Stimulated activated CD4-positive, alpha-beta T cell treated with anti-CD3 and anti-CD28 coated beads, Interleukin-15, amount 100 ng/mL, for 48 hours (primary cell): ENCODE measurements at places on chromosomes 12 and 14.

- DNase-seq, result no peak
These were observed 611.2 kb downstream of the RPS29 start for GRCh38 chr14:48974994-48975393.

DNA sequence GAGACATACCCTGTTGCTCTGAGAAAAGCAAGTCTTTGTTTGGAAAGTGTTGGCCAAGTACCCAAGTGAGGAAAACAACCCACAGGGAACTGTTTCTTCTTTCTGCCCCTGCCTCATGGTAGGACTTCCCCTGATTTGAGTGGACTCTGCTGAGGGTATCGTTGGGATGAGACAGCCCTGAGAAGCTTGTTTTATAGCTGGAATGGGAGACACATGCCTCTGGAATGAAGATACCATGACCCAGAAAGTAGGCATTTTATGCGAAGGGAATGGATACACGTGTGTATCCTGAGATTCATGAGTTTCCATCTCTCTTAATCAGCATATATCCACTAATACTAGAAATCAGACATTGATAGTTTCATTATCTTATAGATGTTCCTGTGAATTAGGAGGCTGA lies 382.3 kb downstream of the ATP23 start:
- DNase-seq, result no peak

GRCh38 chr12:71551529-71551928 lies 111.9 kb downstream of the LGR5 start:
- no peak for DNase-seq

- no peak for DNase-seq
These were observed 39.2 kb downstream of the BCL11B start for GRCh38 chr14:99232714-99233214.

GRCh38 chr12:122366685-122367475 lies 55.6 kb downstream of the CLIP1 start:
- no peak for DNase-seq

DNA sequence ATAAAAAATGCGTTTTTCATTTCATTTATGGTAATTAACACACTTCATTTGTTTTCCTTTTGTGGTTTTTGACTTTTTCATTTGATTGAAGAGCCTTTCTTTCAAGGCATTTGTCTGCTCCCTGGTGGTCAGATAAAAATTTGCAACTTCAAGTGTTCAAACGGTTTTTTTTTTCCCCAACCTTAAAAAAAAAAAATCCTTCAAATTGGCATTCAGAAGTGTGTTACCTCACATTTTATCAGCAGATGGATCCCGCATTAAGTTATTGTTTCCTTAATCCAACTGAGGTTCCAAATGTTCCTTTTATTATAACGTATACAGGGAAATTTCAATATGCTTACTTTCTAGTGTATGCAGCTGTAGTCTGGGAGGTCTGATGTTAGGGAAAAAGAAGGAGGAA lies 47.2 kb downstream of the MYF5 start:
- no peak for DNase-seq

- no peak for DNase-seq
These were observed 470.2 kb upstream of the LMO3 start for GRCh38 chr12:17076028-17076744.

DNA sequence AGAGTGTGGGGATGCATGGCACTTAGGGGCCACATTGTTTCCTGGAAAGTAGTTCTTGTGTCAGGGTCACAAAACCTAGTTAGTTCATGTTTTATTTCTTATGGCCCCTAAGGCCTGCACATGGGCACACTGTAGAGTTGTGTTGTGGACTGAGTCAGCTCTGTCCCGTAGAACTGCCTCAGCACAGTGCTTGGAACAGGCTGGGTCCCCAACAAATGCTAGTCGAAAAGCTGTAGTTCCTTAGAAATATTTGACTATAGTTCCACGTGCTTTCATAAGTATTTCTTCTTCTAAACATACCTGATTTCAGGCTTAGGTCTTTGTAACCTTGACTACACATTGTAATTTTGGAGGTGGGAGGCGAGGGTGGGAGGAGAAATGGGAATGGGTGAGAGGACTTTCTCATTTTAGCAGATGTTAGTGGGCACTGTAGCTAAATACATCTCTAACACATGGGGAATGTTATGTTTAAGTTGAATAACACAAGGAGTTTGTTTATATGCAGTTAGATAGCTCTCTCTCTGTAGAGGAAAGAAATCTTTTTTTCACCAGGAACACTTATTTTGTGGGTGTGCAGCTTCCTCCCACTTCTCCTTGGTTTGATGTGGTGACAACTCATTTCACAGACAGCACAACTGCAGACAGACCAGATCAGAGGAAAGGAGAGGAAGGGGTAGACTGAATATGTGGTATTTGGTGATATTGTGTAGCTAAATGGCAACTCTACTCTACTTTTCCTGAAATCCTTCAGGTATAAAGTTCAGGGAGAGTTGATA lies 39.5 kb upstream of the DACT1 start:
- DNase-seq, result no peak

DNA sequence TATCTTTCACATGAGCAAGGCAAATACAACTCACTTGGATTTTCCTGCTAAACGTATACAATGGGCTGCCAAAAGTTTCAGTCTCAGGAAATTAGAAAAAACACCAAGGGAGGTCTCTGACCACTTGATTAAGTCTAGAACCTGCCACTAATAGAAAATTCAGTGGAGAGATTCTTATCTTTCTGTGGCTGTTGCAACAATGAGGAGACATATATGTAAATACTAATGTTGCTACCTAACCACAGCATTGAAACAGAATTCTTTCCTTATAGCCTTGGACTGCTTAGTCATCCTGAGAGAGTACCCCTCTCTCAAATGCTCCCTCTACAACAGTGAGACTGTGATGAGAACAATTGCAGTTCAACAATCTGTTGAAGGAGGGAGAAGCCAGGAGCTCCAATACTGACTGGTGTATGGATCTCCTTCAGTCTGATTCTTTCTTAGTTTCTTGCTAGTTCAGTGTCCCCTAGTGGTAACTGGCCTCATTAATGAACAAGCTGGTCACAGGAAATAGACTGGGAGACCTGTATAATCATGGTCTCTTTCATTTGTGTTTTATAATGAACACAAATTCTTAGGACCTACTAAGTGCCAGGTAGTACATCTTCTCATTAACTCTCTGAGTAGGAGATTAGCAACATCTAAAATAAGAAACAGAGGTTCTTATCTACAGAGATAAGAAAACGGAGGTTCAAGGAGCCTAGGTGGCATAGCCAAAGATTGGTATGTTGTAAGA lies 164.5 kb downstream of the SLC38A4 start:
- no peak for DNase-seq

DNA sequence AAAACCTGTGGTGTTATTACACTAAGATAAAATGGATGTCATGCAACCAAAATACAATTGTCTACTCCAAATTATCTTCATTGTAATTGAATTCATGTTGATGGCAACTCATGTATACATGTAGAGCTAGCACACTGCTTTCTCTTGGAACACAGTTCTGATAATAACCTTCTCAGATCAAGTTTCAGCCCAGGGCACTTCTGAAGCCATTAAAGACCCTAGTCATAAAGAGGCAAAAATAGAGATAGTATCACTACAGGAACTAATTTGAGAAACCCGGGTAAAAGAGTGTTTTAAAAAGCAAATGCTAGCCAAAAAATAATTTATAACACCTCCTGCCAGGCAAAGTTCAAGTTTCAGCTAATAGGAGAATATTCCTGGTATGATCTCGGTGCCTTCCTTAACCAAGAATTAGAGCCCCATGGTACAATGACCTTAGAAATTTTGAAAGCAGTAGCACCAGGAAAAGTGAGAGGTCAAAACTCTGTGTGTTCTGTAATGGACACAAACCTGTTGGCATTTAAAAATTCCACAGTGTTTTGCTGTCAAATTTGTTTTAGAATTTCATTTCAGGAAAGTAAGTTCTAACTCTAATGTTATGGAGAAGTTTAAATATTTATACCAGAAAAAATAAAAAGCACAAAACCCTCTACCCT lies 105.0 kb upstream of the FRMD6 start:
- DNase-seq, result no peak

DNA sequence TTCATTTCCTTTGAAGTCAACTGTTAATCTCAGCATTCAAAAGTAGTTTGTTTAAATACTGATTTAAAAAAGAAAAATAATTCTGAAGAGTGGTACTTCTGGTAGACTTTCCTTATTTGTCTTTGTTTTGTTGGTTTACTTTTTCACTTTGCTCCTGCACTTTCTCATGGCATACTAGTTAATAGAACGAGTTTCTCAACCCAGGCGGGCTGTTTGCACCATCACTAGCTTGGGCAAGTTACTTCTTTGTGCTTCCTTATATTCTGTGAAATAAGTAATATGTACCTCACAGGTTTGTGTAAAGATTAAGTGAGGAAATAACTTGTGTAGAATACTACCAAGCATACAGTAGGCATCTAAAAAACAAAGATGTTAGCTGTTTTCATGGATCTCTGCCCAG lies 45.5 kb downstream of the SLC38A6 start:
- no peak for DNase-seq

GRCh38 chr14:90384543-90384911 lies 12.3 kb upstream of the CALM1 start:
- DNase-seq, result no peak

- no peak for DNase-seq
These were observed 872 bp downstream of the FAM177A1 start for GRCh38 chr14:35046751-35047536.

DNA sequence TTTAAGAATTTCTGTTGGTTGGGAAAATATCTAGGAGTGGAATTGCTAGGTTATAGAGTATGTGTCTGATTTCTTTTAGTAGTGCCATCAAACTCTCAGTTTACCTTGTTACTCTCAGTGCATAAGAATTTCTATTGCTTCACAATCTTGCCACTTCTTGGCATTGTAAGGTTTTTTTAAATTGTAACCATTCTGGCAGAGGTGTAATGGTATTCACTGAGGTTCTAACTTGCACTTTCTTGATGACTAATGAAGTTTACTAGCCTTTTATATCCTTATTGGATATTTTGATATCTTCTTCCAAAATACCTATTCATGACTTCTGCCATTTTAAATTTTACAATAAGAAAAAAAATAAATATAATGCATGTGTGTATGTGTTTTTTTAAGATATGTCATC lies 478.0 kb downstream of the NAV3 start:
- DNase-seq, result no peak

DNA sequence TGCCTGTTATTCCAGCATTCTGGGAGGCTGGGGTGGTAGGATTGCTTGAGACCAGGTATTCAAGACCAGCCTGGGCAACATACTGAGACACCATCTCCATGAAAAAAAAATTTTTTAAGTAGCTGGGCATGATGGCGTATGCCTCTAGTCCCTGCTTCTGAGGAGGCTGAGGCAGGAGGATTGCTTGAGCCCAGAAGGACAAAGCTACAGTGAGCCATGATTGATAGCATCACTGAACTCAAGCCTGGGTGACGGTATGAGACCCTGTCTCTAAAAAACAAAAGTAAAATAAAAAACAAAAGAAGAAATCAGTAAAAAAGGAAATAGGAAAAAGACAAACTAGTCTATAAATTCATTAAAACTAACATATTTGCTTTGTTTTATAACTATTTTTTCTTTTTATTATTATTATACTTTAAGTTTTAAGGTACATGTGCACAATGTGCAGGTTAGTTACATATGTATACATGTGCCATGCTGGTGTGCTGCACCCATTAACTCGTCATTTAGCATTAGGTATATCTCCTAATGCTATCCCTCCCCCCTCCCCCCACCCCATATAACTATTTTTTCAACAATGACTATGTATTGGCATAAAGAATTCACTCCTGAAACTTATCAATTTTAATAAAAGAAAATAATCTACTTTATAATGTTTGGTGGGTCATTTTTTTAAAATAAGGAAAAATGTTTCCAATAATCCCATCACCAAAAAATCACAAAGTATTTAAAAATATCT lies 15.4 kb upstream of the AP4S1 start:
- DNase-seq, result no peak

DNA sequence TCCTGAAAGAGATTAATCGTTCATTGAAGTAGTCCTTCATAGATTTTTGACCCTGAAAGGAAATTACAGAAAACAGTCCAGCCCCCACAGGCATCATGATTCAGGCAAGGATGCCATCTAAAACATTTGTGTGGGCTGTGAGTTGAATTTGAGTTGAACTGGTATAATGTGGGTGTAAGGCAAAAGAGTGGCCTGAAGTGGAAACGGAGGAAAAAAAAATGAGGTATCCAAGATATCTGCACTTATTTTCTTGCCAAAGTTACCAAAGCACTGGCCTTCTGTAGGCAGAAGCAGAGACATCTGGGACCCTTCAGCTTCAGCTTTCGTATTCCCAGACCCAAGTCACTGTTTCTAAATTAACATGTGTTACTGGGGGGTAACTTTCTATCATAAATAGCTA lies 105.1 kb upstream of the DIO2 start:
- no peak for DNase-seq

DNA sequence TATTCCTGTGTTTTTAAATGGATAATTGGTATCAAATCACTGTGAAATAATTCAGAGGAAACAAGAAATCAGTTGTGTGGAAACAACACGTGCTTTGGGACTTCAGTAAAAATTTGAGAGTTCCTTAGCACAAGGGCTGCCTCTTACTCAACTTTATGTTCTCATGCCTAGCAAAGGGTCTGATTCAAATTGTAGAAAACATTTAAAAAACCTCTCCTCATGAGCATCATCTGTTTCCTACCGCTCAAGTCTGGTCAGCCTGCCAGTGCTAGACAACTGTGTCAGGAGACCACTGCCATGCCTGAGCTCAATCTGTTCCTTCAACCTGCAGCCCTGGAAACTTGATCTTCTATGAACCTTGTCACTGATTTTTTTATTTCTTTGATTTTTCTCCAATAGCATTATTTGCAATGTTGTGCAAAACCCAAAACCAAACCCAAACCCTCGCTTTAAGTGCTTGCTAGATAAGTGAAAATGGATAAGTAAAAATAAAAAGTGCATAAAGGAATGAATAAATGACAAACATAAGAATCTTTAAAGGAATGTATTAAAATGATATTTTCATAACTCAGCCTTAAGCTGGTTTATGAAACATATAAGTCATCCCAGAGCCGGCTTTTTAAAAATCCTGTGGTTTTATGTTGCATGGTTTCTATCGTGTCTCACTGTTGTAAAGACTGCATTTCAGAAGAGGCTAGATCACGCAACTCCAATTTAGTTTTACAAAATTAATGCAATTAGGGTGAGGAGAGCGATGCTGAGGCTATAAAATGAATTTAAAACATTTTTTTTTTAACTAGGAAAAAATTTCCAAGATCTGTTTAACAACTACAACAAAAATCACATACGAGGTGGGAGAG lies 361.2 kb upstream of the PDE3A start:
- no peak for DNase-seq
